ENCODE measurements at places on chromosomes 11 and 22.

DNA sequence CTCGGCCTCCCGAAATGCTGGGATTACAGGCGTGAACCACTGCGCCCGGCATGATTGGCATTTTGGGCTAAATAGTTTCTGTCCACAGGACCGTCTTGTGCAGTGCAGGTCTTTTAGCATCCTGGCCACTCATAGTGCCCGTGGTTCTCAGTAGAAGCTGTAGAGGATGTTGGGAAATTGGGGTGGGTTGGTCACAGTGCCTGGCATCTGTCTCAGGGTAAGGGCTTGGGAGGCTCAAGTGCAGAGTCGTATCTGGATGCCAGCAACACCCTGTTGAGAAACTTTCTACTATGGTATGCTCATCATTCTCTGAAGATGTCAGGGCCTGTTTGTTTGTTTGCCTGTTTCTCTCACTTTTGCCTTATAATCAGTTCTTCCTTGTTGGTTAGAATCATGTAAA lies 21.9 kb downstream of the UBE2L3 start:
- no peak for DNase-seq

- DNase-seq = no peak
These were observed 9.8 kb downstream of the KRTAP5-6 start for GRCh38 chr11:1706634-1707400.

- DNase-seq = no peak
These were observed 228.6 kb downstream of the SOX6 start for GRCh38 chr11:16127732-16128131.

- no peak for DNase-seq
These were observed 68.0 kb upstream of the ATXN10 start for GRCh38 chr22:45603619-45604018.

DNA sequence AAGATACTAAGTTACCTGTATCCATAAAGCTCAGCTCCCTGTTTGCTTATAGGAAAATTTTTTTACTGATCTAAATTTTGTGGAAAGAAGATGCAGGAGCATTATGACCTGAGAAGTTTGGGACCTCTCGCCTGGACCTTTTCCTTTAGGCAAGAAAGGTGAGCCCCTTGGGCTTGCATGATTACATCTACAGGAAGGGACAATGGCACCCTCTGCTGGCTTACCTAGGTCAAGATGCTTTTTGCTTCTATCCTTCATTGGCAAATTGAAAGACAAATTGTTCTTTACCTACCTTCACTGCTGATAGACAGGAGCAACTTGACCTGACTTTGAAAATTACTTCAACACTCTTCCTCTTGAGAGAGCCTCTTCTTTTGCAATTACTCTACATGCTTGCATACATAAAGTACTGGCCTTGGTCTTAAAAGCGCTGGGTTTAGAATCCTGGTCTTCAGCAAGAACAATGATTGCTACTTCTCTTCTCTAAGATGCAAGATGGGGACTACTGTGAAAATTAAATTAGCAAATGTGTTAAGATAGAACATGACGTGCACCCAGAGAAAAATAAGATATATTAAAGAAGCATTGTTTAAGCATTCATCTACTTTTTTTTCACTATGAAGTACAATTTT lies 147.2 kb downstream of the TRPC6 start:
- no peak for DNase-seq

DNA sequence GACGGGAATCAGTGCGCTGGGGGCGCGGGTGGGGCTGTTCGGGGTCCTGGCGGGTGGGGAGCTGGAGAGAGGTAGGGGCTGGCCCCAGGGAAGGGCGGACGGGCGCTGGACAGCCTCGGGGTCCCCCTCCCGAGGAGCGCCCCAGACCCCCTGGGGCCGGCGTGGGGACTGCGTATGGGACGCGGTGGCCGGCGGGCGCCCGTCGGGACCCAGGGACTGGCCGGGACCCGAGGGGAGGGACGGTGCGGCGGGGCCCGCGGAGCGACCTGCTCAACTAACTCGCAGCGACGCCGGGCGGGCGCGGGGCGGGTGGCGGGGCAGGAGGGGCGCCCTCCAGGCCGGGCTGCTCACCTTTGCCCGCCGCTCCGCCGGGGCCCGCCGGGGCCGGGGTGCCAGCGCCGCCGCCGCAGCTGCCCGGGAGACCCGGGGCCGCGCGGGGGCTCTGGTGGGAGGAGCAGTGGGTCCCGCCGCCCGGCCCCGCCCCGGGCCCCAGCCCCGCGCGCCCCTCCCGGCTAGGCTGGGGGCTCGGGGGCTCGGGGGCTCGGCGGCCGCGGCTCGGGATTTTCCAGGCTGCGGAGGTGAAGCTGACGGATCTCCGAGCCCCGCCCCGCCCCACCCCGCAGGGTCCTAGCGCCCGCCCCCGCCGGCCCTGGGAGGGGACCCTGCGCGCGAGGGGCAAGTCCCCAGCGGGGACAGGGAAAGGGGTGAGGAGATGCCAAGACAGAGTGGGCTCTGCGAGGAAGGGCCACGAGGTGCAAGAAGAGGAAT lies 12.3 kb downstream of the STARD10 start:
- DNase-seq = no peak

DNA sequence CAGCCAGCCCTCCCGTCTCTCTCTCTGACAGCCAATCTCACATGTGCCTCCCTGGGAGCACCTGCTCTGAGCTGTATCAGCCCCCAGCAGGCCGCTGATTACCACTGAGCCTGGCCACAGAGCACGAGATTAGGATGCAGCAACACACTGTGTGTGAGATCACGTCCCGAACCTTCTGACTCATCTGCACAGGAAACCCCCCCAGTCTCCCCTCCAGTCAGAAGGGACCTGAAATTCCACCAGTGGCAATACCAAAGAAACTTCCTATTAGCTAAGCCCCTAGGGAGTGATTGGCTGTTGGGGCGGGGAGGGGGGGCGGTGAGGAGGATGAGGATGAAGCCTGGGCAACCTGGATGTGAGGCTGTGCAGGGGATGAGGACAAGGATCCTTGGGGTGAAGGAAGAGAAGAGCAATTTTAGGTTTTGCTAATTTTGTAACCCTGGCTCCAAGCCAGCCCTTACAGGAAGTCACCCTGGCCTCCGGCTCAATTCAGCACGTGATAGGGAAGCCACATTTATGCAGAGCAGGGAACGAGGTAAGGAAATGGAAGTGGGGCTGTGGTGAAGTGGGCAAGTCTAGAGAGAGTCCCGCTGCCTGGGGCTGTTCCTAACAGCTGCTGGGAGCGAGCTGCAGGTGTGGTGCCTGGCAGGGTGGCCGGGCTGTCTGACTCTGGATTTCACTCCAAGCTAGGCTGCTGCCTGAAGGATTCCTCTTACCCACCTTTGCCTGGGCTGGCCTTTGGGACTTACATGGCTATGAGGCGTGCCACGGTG lies 1.9 kb downstream of the SLC43A3 start:
- DNase-seq = peak; percentile 93

GRCh38 chr11:76166314-76166713 lies 40.0 kb downstream of the WNT11 start:
- no peak for DNase-seq

GRCh38 chr11:64801561-64802369 lies 1.2 kb downstream of the MAP4K2 start:
- no peak for DNase-seq

DNA sequence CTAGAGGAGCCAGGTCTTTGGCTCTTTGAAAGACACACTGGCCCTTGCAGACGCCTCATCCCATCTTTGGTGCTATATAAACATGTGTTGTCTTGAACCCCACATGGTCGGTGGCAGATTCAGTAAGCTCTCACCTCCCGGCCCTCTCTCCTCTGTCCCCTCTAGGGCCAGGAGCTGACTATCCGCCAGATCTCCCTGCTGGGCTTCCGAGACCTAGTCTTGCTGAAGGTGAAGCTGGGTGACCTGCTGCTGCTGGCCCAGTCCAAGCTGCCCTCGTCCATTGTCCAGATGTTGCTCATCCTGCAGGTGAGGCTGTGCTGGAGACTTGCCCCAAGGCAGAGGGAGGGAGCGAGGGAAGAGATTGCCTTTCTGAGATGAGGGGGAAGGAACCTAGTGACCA lies 63.9 kb downstream of the TRAF6 start:
- DNase-seq = no peak

DNA sequence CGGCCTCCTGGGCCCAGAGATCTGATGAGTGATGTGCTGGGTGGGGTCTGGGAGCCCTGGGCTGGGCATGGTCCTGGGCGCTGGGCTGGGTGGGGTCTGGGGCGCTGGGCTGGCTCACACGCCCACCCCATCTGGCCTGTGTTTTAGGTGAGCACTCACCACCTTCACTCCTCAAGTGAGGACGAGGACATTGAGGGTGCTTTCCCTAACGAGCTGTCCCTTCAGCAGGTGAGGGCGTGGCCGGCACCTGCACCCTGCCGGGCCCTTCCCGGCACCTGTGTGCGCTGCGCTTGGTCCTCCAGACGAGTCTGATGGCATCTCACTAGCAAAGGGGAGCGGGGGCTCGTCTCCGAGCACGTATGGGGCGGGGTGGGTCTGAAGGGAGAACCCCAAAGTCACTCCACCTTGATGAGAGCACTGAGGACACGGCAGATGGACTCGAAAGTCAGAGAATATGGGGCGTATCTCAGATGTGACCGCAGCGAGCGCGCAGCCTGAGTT lies 37.9 kb downstream of the SBF1 start:
- no peak for DNase-seq

- DNase-seq = no peak
These were observed 24.9 kb downstream of the TCP11L1 start for GRCh38 chr11:33064033-33064825.

DNA sequence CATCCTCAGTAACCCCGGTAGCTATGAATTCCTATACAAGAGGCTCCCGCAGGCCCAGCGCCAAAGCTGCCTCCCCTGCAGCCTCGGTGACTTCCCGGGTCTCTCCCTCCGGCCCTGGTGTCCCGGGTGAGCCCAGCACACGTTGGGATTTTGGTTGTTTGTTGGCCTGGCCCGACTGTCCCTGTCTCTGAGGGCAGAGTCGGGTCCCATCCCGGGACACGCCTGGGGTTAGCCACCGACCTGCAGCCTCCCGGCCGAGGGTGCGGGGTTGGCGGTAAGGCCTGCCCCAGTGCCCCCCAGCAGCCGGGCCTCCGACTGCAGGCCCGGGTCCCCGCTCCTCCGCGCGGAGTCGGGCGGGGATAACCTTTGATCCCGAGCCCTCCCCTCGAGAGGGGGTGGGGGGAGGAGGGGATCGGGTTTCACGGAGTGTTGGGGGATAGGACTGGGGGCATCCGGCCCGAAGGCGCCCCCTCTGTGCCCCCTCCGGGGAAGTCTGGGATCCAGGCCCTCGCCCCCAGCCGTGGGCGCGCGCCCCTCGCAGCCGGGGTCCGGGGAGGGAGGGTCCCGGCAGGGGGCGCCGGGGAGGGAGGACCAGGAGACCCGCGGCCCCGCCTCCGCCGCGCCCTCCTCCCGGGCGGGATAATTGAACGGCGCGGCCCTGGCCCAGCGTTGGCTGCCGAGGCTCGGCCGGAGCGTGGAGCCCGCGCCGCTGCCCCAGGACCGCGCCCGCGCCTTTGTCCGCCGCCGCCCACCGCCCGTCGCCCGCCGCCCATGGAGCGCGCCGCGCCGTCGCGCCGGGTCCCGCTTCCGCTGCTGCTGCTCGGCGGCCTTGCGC lies at the start of gene FBLN1:
Gene FBLN1, plus strand, starts transcription at position 669 of the 835 bp plus-strand sequence. Its CDS starts 103 bp downstream, at position 772.
- DNase-seq = no peak

DNA sequence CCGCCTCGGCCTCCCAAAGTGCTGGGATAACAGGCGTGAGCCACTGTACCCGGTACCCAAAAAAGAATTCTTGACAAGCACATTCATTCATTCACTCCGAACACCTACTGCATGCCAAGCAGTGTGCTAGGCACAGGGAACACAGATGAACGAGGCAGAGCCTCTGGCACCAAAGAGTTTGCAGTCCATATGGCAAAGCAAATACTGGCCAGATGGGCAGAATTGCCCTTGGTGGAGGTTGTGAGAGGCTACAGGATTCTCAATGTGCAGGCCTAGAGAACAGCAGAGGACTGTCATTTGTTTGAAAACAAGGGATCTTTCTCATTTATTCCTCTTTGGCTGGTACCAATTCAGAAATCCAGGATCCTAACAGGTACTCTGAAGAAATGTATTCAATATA lies 27.5 kb upstream of the MTCH2 start:
- no peak for DNase-seq

- no peak for DNase-seq
These were observed at the start of gene TP53I11 for GRCh38 chr11:44950625-44951476. Gene TP53I11 (minus strand): TSS chr11:44950883. CDS start chr11:44938335, 12,548 bp downstream.

GRCh38 chr11:126123686-126124085 lies 61.0 kb upstream of the CDON start:
- DNase-seq = no peak

GRCh38 chr11:36135076-36135475 lies 154.1 kb downstream of the COMMD9 start:
- DNase-seq = no peak

GRCh38 chr11:2220173-2220771 lies 48.7 kb upstream of the TH start:
- no peak for DNase-seq

Data from GM12864 (cell line).